ENCODE measurements at places on chromosomes 3 and 15.

DNA sequence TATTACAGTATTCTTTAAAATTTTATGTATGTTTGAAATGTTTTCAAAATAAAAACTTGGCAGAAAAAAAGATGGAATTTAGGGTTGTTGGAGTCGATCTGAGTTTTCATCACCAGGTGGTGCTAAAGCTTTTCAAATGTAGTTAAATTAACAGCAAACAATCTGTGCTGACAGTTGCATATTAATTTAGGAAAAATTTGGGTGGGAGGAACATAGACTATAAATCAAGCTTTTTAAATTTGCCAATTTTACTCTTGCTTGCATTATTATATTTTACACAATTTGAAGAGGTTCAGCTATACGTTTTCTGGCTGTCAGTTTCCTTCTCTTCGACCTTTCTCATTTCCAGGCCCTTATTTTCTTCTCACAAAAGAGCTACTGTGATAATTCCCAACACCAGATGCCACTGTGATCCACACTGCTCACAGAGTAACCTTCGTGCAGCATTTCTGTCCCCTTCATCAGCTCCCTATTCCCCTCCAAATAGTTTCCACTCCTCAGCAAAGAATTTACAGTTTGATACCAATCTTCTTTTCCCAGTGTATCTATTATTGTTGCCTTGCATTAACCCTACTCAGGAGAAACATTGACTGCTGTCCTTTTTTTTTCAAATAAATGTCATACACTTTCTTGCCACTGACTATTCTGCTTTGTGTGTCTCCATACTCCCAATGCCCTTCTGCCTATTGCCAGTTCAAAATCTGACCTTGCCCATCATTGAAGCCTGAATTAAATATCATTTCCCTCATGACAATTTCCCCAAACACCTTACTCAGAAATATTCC, 53.4 kb upstream of the EIF5A2 start:
- no peak for DNase-seq

- DNase-seq, result no peak
Observed at GRCh38 chr15:48806151-48806550, 4.7 kb downstream of the CEP152 start.

DNA sequence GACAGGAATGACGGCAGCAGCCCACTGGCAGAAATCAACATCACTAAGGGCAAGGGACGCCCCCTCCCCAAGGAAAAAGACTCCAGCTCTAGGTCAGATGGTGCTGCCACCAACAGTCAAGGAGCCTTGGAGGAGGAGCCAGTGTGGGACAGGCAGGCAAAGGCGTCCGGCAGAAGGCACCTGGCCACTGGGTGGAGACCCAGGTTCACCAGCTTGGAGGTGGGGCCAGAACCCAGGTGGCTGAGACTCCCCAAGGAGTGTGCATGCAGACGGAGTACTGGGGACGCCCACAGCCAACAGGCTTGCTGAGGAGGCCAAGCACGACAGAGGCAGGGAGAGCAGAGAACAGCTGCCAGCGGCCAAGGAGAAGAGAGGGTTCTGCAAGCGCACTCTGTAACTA, 35.2 kb downstream of the PTPN23 start:
- no peak for DNase-seq

- DNase-seq, result no peak
Observed at GRCh38 chr3:134606033-134607025, 44.5 kb downstream of the KY start.

DNA sequence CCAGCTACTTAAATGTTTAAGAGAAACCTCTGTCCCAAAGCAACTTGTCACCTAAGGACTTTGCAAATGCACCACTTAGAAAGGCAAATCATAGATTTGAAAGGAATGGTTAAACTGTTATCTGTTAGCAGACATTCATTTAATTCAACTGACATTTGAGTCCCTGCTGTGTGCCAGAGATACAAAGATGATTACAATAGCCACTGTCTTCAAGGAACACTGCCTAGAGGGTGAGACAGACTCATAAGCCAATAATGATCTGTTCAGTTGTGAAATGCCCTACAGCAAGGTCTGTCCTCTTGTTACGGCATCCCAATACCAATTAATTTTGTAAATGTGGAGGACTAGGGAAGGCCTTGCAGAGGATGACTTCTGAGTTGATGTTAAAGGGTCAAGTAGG, 113.1 kb downstream of the ATG7 start:
- no peak for DNase-seq

DNA sequence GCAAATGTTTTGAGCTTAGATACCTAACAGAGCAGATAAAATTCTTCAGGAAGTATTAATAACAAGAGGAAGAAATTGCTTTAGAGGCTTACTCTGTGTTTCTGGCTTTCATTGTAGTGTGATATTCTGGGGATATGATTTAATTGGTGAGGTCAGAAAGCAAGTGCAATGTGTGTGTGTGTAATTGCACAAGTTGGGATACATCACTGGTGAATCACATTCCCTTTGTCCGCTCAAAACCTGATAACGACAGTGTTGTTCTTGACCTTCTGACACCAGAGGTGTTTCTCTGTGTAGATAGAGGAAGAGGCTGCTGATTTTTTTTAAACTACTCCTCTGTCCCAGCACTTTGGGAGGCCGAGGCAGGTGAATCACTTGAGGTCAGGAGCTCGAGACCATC, 161.1 kb downstream of the CACNA2D3 start:
- DNase-seq, result no peak

GRCh38 chr3:177470197-177470941, 273.1 kb upstream of the TBL1XR1 start:
- DNase-seq, result no peak

DNA sequence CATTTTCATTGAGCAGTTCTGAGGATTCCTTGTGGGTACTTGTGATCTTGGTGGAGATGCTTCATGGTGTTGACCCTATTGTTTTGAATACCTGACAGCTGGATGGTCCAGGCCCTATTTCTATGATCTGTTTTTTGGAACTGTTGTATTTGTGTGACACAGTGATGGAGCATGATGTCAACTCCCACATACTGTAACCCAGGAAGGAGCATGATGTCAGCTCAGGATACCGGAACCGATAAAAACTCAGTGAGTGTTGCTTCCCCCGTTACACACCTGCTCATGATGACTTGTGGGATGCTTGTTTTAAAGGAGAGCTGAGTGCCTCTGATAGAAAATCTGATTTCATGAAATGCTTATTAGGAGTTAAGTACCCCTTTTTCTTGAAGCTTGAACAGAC, 45.1 kb downstream of the ZBTB38 start:
- no peak for DNase-seq

DNA sequence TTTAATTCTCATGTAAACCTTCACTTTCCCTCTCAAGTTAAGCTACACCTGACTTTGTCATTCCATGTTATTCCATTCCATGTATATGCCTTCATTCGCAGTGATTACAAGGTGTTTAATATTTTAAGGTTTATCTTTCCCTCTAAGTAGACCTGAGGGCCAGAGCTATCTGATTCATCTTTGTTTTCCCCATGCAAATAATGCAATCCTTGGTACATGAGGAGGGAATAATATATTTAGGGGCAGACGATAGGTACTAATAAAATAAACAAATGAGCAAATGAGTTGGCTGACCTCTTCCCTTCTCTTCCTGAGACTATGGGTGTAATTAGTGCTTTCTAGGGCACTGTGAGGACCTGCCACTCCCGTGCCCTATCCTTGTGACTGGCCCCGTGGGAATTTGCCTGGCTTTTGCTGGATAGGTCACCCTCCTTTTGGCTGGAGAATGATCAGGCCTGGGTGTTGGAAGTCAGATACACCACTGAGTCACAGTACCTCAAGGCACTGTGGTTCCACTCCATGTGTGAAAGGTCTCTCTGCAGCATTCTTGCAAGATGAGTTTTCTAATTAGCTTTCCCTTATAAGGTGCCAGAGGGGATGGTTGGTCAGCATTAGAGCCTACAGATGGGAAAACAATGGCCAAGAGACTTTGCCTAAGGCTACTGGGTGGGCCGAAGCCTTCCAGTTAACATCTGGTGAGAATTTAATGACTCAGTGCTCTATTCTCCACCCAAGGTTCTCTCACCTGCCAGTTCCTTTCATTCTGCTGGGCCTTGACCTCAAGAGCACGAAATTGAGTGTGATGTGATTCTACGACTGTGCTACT, 183.2 kb downstream of the P3H2 start:
- no peak for DNase-seq

GRCh38 chr3:189103208-189103607, 68.6 kb upstream of the TPRG1 start:
- DNase-seq, result no peak

DNA sequence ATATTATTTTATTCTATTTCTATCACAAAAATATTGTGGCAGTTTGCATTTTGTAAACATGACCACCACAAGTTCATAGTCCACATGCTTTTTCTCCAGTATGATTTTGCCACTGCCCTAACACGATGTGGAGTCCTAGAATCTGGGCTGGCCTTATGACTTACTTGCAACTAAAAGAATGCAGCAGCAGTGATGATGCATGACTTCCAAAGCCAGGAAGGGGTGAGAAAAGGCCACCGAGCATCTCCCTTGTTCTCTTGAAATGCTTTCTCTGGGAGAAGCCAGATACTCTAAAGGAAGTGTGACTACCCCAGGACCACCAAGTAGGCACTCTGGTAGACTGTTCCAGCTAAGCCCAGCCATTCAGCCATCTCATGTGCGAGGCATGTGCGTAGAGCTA, 191.6 kb upstream of the MRPL3 start:
- no peak for DNase-seq

DNA sequence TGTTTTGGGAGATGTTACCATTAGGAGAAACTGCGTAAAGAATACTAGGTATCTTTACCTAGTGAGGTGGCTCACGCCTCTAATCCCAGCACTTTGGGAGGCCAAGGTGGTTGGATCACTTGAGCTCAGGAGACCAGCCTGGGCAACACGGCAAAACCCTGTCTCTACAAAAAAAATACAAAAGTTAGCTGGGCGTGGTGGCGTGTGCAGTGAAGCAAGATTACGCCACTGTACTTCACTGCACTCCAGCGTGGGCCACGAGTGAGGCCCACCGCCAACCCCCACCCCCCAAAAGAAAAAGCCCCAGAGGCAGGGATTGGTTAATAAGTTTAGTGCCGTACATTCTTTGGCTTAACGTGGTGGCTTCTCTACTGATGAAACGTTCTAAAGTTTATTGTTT, 23.5 kb downstream of the TRIM71 start:
- DNase-seq, result no peak

DNA sequence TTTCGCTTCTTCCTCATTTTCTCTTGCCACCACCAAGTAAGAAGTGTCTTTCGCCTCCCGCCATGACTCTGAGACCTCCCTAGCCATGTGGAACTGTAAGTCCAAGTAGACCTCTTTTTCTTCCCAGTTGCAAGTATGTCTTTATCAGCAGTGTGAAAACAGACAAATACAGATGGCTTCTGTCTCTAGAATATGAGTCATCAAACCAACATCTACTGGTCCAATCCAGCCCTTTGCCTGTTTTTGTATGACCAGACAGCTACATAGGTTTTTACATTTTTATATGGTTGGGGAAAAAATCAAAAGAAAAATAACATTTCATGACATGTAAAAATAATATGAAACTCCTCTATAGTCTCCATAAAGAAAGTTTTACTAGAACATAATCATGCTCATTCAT, 118.7 kb upstream of the PTPRG start:
- DNase-seq, result no peak

GRCh38 chr3:141863491-141863890, 13.0 kb upstream of the ATP1B3 start:
- DNase-seq, result no peak

GRCh38 chr15:82764740-82765139, 41.1 kb downstream of the FSD2 start:
- DNase-seq, result no peak

- DNase-seq, result no peak
Observed at GRCh38 chr15:62099094-62099601, 32.4 kb downstream of the C2CD4A start.

GRCh38 chr15:40085266-40085665, 23.4 kb downstream of the BMF start:
- DNase-seq, result no peak
